B cell (primary cell): ENCODE measurements at places on chromosomes 2 and 18. TPM values are rescaled to one million over a fixed set of nuclear protein-coding genes. Genes with fewer than 3 reads are reported as not detected.

GRCh38 chr18:13265911-13266217 lies 47.3 kb downstream of the LDLRAD4 start:
- no peak for DNase-seq

DNA sequence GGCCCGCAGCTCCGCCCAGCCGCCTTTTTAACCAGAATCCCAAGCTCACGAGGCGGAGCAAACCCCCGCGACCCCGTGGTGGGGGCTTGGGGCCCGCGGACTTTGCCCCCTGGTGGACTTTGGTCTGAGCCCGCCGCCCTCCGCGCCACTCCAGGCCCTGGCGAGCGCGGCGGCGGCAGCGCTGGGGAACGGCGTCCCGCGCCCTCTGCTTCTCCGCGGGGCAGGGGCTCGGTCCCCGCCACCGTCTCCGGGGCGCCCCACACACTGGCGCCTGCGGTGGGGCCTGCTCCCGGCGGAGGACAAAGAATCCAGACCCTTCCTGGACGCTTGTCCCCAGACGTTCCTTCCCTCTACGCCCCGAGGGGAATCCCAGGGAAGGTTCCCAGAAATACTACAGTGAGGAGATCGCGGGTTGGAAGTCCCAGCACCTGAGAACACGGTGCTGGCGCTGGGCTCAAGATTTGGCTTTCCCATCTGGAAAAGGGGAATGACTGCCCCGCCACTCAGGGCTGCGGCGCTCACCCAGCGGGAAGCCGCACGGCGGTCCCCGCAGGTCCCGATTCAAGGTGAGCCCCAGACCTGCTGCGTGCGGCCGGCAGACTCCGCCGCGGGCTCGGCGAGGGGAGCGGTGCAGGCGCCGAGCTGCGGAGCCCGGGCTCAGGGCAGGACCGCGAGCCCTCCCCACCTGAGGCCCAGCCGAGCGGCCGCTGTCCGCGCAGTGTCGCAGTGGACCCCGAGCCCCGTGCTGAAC lies at the start of gene HAAO:
Gene HAAO (minus strand): TSS at position 1 of the 751 bp plus-strand sequence. CDS start 47 bp downstream, outside the sequence.
- DNase-seq: peak; percentile 74

DNA sequence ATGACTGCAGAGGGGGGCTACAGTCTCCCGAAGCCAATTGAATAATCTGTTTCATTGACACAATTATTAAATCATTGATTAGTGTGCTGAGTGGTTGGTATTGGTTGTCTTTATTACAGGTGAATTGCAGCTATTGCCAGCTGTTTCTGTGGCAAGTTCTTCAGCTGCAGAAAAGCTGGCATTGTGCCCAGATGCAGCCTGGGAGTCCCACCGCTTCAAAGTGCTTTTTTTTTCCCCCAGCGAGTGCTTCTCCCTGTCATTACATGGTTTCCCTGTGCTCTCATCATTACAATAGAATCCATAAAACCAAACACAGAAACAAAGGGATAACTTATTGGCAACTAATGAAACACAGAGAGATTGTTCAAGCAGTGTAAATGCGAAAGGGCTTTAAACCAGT lies 164.7 kb downstream of the GRB14 start:
- no peak for DNase-seq

- DNase-seq: no peak
These were observed 93.0 kb downstream of the ANKRD44 start for GRCh38 chr2:197217541-197217940.

GRCh38 chr18:32346671-32347070 lies 124.0 kb downstream of the GAREM1 start:
- no peak for DNase-seq

DNA sequence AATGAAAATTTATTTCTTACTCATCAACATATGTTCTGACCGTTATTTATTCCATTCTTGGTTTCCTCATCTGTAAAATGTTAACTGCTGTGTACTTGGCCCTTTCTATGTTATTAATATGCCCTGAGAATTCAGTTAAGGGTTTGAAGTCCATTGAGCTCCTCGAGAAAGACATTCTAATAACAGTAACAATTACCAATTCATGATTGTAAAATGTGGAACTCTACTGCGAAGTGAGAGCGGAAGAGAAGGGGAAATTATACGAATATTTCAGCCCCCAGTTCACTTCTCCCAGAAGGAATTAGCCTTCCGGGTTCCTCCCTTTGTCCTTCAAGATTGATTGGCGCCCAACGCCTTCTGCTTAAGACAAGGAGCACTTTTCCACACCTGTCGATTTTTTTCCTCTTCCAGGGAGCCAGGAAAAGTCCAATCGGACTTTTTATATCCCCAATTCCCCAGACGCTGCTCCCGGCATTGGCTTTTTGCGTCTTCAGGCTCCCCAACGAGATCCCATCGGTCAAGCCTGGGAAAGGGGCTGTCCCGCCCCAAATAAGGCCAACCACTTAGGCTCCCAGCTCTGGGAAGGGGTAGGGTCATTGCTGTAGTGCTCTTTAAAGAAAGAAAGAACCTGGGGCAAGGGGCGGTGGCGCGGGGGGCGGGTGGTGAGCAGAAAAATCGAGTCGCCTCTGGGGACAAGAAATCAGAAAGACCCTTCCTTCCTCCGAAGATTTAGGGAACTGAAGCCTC lies 1.6 kb downstream of the DSC2 start:
- DNase-seq: no peak

DNA sequence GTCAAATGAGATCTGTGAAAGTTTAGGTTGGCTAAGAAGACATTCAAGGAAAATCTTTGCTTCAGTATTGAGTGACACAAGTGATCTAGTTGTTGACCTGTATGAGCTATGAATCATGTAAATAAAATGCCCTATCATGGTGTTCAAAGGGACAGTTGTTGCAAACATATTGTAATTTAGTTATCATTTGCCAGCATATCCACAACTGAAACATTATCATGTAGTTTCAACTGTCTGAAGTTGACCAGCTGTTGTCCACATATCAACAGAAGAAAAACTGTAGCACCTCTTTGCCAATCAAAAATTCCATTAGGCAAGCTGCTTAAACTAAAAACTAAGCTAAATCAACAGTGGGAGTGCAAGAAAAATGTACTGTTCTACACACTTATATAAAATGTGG lies 527.1 kb upstream of the NRXN1 start:
- no peak for DNase-seq

GRCh38 chr18:8834881-8835280 lies 129.5 kb downstream of the MTCL1 start:
- DNase-seq: no peak

DNA sequence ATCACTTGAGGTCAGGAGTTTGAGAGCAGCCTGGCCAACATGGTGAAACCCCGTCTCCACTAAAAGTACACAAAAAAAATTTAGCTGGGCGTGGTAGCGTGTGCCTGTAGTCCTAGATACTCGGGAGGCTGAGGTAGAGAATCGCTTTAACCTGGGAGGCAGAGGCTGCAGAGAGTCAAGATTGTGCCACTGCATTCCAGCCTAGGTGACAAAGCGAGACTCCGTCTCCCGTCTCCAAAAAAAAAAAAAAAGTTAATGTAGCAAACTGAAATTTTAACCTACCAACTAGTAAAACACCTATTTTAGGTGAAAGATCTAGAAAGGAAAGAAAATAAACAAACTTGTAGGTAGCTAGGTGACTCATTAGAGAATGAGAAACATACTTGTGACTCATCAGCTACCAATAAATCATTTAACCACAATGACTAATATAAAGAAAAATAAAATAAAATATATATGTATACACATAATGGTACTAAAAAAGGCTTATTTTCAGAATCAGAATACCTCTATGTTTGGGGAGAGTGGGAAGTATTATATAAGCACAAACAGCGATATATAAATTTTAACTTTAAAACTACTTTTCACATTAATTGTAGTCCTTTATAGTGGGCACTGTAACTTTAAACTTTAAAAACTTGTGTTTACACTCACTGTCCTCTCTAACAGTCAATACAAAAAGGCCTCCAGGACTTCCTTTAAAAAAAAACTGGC lies 36.6 kb downstream of the DARS1 start:
- no peak for DNase-seq

DNA sequence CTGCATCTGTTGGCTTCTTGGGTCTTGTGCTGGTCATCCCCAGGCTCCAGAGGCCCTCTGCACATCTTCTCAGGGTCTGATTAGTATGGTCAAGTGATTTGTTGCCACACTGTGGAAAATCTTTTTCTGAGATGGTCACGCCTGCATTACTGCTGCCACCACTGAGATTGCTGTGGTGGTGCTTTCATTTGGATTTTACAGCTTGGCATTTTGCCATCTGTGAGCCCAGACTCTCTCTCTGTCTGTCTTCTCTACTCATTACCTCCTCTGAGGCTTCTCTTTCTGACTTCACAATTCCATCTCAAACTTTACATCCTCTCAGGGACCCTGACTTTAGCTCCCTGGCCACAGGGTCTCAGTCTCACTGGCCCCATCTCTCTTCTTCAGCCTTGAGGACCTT lies 154.6 kb downstream of the LRRTM1 start:
- DNase-seq: no peak

- peak; percentile 75 for DNase-seq
These were observed 17.3 kb upstream of the RHOB start for GRCh38 chr2:20429528-20429927.

DNA sequence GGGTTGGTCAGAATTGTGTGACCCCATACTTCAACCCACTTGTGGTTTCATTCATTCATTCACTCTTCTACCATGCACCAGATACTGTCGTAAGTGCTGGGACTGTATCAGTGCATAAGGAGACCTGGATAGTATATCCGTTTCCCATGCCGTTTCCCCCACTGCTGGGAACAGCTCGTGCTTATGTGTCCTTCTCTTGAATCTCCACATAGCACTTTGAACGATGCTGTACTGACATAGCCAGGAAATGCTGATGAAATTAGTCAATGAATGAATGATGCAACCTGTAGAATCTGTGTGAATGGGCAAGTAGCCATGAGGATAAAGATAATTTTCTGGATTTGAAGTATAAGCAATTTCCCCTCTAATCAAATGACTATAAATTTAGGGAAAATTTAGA lies 276.1 kb downstream of the BCL2 start:
- DNase-seq: no peak

DNA sequence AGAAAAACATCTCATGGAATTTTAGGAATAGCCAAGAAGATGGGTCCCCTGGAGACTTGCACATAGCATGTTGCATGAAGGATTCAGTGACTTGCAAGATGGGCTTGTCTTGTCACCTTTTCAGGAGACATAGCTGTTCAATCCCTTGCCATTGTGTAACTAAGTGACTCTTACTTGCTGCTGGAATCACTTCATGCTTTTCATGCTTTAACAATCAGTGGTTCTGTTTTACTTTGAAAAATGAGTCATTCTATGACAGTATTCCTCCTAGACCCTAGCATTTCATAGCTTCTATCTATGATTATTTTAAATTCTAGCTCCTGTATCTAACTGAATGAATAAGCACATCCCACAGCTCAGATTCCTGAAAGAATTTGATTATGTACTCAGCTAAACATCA lies 2.8 kb downstream of the KYNU start:
- no peak for DNase-seq

DNA sequence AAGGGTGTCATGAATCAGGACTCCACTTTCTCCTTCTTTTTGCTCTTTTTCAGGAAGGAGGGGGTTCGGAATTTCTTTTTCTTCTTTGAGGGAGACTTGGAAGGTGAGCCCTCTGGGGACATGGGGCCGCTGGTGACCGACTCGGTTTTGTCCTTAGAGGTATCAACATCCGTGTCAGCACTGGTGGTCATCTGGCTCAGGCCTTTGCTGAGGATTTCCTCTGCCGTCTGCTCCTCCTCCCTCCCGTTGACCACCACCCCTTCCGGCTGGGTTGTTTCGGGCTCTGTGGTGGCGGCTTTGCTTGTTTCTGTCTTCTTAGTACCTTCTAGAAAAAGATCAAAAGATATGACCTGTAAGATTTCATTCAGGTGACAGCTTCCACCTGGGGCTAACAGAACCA lies 104.6 kb downstream of the ADD2 start:
- DNase-seq: no peak

GRCh38 chr2:240823449-240824336 lies 3.7 kb upstream of the KIF1A start:
- no peak for DNase-seq

DNA sequence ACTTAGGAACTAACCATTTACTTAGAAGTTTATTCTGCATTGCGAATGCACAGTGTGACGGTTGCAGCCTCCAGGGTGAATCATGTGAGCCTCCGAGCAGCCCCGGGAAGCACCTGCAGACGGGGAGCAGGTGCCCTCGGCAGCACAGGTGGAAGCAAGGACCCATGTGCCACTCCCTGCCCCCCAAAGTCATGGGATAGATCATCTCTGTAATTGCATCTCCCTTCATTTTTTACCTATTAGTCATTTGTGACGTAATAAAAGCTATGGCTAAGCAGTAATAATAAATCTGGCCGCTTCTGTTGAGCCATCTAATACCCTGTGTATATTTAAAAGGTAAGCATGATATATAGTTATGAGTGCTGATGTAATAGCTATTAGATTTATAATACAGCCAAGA lies 97.2 kb downstream of the PTGR3 start:
- no peak for DNase-seq

- no peak for DNase-seq
These were observed 56.2 kb downstream of the CAVIN2 start for GRCh38 chr2:191790737-191791136.

- DNase-seq: no peak
These were observed 13.9 kb upstream of the SLC1A4 start for GRCh38 chr2:64975232-64975821.

DNA sequence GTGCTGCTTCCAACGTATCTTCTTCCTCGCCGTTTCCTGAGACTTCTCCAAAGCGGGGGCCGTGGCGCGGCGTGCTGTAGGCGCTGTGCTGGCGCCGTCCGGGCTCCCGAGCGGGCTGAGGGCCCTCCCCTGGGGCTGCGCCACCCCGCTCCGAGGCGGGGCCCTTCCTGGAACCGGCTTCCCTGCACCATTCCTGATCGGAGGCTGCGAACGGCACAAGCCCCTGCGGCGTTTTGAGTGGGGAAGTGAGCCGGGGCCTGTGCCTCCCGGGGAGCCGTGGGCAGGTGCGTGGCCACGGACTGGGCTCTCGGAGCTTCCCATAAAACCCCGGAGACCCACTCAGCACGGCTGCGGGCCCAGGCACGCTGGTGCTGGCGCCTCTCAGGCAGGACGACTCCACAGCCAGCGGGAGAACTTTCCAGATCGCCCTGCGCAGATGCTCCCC lies 74.7 kb downstream of the PSMG2 start:
- DNase-seq: peak; percentile 9

DNA sequence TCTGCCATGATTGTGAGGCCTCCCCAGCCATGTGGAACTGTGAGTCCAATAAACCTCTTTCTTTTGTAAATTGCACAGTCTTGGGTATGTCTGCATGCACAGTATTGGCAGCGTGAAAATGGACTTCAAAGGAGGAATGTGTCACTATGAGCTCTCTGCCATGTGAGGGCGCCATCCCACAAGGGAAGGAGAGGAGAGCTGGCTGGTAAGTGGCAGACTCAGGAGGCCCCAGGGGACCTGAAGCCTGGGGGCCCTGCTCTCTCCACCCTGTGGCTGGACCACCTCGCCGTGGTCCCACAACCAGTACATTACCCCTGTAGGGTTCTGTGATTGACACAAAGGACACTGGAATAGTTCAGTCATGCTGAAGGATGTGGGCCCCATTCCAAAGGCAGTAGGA lies 122.1 kb downstream of the RPIA start:
- DNase-seq: no peak

GRCh38 chr2:43454791-43455190 lies 141.0 kb downstream of the THADA start:
- DNase-seq: no peak

PLCL1 gene
- 0.07 and 0.12 TPM in 2 replicates for total RNA-seq

CTIF gene
- 14.5 and 16.2 TPM in 2 replicates for total RNA-seq

AMER3 gene
- not detected in 2 replicates for total RNA-seq

TMEFF2 gene
- total RNA-seq: not detected in 2 replicates

ZNF521 gene
- 9.0 and 12.3 TPM in 2 replicates for total RNA-seq

FOXD4L1 gene
- 0.32 and 0.81 TPM in 2 replicates for total RNA-seq

GREB1 gene
- total RNA-seq: 0.34 and 0.39 TPM in 2 replicates

APLF gene
- 6.3 and 7.4 TPM in 2 replicates for total RNA-seq

GALNT3 gene
- 15.9 and 17.1 TPM in 2 replicates for total RNA-seq

RGPD4 gene
- total RNA-seq: not detected in 2 replicates

NEU2 gene
- total RNA-seq: not detected in 2 replicates

CYTIP gene
- 327 and 358 TPM in 2 replicates for total RNA-seq

KYNU gene
- total RNA-seq: 46.2 and 50.4 TPM in 2 replicates
